Activated T-cell treated with anti-CD3 and anti-CD28 coated beads for 1 hour (primary cell): ENCODE measurements at places on chromosomes 2 and 18.

DNA sequence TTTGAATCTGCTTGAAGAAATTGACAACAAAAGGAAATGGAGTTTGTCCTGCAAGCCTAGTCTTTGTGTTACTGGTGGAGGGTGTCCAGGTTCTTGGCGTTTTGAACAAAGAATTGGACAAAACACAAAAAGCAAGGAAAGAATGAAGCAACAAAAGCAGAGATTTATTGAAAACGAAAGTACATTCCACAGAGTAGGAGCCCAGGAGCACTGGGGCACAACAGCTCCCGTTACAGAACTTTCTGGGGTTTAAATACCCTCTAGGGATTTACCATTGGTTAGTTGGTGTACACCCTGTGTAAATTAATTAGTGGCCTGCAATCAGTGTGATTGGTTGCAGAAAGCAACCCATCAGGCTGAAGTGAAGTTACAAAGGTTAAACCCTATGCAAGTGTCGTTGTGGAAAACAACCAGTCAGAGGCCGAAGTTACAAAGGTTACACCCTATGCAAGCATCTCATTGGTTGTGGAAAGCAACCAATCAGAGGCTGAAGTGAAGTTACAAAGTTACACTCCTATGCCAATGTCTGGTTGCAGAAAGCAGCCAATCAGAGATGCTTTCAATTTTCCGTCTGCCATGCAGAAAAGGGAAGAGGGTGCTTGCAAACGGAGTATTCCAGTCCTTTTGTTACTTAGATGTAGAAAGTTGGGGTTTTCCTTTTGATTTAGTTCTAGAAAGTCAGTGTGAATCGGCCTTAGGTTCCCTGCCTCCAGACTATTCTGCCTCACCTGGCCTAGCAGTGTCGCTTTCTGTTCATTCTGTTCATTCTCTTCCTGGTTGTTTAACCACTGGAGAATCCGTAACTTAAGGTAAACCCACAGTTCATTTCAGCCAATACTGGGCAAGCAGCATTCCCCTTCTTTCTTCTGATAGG is 47.6 kb upstream of the PTH2R start:
- no peak for DNase-seq

DNA sequence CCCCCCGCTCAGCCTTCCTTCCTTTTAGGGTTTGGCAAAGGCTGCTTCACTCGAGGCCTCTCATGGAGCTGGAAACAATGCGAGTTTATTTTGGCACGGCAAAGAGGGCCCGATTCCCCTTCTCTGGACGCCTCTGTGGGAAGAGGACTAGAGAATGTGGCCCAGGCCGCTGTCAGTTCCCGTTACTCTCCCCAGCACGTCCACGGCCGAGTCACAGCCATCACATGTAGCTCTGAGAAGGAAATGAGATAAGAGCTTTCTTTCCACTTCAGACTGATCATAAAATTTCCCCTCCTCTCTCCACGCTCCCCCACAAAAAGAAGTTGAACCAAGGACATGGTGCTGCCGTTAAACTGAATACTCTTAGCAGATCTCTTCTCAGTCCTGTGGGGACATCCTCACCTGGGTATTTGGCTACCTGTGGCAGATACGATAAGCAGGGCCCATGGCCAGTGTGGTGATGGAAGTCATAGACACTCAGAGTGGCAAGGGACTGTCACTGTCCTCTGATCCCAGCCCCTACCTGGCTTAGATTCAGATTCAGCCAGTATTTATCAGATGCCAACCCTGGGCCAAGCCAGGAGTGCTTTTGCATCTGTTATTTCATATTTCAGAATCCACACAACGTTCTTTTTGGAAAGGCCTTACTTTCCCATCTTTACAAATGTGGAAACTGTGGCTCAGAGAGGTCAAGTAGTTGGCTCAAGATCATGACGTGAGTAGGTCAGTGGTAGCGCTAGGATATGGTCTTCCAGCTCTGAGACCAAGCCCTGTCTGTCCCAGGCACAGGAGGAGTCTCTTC is 101.2 kb downstream of the MCFD2 start:
- DNase-seq: no peak

DNA sequence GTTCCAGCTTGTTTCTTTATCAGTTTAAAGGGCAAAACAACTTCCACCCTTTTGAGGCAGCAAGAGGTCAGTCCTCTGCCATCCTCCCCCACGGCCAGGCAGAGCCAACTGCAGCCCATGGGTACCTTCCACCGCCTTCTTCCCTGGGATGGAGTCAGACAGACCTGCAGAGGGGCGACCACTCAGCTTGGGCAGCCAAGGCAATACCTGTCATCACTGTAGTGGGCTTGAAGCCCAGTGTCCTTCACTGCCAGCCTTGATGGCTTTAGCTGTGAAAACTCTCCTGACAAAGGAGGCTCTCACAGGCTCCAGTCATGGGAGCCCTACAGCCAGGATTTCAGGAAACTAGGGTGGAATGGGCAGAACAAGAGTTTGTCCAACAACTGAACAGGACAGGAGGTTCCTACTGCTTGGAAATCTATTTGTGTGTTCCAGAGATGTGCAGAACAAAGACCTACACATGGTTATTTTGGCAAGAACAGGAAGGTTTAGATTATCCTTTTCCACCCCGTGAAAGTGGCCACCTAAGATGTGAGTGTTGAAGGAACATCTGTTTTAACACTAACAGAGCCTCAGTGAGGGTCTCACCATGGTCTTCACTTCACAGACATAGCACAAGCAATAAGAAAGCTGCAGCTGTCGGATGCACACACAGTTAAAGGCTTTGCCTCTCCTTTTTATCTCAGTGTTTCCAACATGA is 93.9 kb upstream of the RMDN2 start:
- DNase-seq: no peak

- no peak for DNase-seq
Measured at GRCh38 chr18:58666176-58666575, 5.1 kb upstream of the MALT1 start.

GRCh38 chr2:149543845-149544244 is 43.7 kb downstream of the MMADHC start:
- DNase-seq: no peak

DNA sequence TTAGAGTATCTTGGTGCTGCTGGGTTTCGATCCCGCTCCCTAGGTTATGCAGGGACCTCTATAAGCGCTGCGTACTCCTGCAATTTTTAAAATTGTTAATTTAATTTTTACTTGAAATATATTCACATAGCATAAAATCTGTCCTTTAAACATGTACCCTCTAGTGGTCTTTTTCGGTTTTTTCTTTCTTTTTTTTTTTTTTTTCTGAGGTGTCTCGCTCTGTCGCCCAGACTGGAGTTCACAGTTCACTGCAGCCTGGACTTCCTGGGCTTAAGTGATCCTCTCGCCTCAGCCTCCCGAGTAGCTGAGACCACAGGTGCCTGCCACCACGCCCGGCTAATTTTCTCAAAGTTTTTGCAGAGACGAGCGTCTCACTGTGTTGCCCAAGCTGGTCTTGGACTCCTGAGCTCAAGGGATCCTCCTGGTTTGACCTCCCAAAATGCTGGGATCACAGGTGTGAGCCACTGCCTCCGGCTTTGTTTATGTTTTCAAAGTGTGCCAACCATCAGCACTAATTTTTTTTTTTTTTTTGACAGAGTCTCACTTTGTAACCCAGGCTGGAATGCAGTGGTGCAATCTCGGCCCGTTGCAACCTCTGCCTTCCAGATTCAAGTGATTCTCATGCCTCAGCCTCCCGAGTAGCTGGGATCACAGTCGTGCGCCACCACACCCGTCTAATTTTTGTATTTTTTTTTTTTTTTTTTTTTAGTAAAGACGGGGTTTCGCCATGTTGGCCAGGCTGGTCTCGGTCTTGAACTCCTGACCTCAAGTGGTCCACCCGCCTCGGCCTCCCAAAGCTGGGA is 585 bp upstream of the MOB1A start:
- no peak for DNase-seq

GRCh38 chr18:62977512-62977911 is 262.2 kb downstream of the PHLPP1 start:
- DNase-seq: no peak

DNA sequence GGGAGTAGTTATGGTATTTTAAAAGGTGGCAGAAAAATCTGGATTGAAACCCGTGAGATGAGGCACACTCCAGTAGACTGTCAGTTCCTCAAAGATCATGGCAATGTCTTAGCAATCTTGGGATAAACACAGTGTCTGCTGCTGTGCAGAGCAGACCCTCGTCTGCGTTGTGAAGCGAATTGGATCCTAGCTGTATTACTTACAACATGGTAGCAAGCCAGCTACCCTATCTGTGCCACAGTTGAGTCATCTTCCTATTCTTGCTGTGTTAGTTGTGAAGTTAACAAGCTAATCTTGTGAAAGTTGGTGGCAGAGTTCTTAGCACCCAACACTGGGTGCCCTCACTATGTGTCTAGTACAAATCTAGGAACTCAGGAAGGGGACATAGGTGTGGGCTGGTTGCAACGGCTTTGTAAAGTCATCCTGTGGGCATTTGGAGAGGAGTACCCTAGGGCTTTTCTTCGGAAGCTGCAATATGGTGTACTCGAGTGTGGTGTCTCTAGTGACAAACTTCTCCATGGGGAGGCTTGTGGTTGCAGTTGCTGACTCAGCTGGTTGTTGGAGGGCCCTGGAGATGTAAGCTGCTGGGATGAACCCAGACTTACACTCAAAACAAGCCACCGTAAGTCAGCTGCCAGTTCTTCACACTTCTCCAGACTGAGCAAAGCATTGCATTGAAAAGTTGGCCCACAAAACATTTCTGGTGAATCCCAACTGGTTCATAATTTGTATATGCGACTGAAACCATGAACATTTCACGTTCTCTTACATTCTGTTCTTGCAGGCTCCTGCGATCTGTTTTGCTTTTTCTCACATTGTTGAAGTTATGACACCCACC is 61.5 kb downstream of the ADCYAP1 start:
- no peak for DNase-seq

DNA sequence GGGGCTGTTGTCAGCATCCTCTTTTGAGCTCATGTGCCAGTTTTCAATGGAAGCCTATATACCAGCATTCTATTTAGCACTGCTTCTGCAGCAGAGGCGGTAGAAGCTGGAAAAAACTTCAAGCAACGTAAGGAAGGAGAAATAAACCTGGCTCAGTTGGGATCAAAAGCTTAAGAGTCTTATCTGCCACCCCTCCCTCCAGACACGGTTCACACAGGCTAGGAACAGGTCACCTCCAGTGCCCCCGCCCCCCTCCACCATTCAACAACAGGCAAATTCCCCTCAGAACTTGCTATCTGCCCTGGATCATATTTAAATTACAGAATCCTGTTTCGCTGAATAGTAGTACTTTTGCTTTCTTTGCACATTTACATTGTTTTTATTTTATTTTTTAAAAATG is 384.8 kb upstream of the PKDCC start:
- DNase-seq: no peak

DNA sequence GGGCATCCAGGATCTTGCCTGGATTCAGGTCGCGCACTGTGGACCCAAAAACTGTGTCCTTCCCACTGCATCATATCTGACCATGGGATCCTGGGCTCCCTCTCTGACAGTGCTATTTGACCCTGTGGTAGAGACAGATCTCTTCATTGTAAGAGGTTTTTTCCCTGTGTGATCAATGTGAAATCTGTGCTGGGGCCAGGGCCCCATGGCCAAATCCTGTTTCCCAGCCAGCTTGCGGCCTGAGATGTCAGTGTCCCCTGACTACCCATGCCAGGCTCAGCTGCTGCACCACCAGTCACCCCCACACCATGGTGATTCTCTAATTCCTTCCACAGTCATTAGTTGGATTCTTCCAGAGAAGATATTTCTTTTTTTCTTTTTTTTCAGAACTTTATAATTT is 3.5 kb downstream of the PRLH start:
- no peak for DNase-seq

DNA sequence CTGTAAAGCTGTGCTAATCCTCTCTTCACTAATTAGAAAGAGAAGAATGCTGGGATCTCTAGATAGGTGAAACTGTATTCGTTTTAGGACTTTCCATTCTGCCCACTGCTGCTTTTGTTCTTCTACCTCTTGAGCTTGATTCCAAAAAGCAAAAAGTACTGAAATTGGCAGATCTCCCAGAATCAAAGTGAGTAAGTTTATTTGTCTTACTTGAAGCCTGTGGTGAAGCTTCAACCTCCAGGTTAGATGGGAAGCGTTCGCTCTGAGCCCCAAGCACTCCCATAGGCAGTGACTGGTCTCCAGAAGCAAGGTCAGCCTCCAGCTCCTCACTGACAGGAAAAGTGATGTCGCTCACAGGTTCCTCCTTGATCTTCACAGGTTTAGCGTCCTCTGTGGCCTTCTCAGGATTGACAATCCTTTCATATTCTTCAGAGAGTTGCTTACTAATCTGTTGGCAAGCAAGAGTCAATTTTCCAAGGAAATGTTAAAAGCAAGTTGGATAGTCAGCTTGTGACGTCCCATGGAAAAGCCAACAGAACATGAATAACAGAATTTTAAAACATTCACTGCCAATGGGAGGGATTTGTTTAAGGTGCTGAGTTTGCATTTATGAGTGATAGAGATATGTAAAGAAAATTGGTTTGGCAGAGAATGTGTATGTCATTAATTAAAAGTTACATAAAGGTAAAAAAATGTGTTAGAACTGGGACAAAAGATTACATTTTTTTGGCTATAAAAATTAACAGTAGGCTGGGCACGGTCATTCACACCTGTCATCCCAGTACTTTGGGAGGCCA is 8.1 kb downstream of the SUPT7L start:
- no peak for DNase-seq

DNA sequence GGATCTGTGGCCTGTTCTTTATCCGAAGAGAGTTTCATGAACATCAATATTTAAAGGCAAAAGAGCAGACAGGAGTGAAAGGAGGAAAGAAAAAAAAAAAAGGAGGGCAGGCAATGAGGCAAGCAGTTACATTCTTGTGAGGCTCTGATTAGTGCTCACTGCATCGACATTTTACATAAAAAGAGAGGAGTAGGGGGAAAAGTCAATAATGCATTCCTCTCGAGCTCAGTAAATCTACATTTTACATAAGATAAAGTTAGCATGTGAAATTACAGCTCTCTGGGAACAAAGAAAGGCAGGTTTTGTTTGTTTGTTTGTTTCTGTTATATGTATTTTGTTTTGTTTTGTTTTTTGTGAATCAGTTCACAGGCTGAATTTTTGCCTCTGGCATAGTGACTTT is 187.1 kb upstream of the ARL4C start:
- no peak for DNase-seq

- no peak for DNase-seq
Measured at GRCh38 chr2:38074058-38074763, 1.7 kb downstream of the CYP1B1 start.

GRCh38 chr2:152920846-152921245 is 202.4 kb downstream of the ARL6IP6 start:
- no peak for DNase-seq

DNA sequence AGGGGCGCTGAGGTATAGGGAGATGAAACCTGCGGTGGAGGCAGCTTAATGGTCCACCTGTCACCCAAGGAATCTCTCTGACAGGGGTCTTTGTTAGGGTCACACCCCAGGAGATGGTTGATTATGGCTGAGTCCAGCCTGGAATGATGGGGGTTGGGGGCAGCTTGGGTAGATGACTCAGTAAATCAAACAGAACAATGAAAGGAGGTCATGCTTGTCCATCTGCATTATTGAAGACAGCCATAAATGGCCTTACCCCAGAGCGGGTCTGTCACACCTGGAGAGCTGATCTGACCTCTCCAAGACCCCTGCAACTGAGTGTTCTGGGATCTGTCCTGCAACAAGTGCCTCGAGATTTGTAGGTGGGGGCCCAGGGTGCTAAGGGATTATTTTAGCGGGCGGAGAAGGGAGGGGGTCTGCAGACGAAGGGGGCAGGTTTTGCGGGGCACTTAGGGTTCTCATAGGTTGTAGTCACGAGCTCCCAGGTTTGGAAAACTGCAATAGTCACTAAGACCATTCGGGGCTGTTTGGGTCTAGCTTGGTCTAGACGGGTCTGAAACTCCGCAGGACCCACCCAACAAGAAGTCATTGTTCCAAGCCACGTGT is 771 bp upstream of the IGFBP2 start:
- DNase-seq: no peak

GRCh38 chr2:172480301-172481218 is 53.2 kb downstream of the ITGA6 start:
- DNase-seq: no peak
